AG08396 (cell line): ENCODE measurements at places on chromosomes 5 and 9.

DNA sequence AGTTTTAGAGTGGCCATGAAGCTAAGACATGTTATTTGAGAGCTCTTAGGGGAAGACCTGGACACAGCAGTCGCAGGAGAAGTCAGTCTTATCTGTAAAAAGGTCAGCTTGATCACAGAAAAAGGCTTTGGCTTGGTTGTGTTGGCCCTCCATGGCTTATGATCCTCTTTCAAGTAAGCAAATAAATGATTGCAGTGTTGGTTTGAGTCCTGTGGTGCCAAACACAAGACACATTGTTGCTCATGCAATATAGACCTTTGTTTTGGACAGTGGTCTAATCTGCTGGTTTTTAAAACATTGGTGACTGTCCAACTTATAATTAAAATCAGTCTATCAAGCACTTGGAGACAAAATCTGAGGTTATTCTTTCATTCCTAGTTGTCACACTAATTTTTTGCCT is 54.0 kb downstream of the DOCK8 start:
- DNase-seq: no peak

DNA sequence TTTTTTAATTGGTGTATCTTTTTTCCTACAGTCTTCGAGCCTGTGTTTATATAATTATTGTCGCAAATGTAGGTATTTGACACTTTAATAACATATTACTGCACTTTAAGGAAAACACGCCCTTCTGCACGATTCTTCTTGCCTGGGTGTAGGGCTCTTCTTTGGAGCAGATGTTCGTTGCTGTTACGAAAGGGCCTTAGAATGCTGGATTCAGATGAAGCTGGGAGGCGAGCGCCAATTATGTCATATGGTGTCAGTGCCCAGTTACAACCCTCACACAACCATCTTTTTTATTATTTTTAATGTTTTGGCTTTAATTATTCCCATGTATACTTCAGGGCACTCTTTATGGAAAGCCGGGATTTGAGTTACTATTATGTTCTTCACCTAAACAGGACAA is 553.0 kb downstream of the EBF1 start:
- no peak for DNase-seq

GRCh38 chr9:7996558-7996957 is 197.0 kb upstream of the DMAC1 start:
- DNase-seq: no peak

DNA sequence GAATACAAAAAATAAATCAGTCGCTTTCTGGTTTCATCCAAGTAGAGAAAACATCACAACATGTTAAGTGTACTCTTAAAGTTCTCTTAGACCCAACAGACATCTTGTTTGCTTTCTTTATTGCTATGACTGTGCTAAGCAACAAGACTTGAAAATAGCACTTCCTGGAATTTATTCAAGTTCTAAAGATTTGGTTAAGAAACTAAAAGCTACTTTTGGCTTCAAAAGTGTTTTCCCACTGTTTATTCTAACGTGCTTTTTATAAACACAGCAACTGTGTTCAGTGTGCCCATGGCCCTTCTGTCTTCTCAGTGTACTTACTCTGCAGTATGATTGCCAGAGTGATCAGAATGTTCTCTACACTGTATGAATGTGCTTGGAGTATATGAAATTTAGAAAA is 109.8 kb downstream of the GIN1 start:
- DNase-seq: no peak

DNA sequence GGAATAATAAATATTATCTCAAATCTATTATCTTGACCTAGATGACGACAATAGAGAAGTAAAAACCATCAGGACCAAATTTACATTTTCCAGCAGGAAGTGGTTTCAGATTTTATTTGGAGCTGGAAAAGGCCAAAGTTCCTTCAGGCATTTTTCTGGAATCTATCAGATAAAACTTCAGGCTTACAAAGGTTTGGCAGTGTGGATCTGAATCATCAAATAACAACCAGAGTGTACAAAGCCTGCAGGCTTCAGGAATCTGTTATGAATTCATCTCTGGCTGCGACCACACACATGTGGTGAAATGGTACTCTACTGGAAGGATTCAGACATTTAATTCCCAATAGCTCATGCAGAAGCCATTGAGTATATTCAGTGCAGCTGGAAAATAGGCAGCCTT is 726.4 kb upstream of the GRAMD2B start:
- peak; percentile 34 for DNase-seq

DNA sequence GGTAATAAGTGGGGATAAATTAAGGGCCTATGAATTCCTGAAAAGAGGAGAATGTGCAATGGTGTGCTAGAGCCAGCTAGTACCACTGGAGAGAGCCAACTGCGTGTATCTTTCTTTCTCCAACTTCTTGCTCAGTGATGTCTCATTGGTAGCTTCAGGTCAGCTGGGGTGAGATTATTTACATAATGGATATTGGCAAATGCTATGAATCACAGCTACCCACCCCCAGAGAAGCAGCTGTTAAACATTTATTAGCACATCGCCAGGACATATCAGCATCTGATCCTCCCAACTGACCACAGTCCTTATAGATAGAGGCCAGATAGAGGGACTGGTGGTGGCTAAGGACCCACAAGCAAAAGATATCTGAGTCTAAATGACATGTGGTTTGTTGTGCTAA is 421.3 kb downstream of the ACTL7B start:
- DNase-seq: peak; percentile 11

DNA sequence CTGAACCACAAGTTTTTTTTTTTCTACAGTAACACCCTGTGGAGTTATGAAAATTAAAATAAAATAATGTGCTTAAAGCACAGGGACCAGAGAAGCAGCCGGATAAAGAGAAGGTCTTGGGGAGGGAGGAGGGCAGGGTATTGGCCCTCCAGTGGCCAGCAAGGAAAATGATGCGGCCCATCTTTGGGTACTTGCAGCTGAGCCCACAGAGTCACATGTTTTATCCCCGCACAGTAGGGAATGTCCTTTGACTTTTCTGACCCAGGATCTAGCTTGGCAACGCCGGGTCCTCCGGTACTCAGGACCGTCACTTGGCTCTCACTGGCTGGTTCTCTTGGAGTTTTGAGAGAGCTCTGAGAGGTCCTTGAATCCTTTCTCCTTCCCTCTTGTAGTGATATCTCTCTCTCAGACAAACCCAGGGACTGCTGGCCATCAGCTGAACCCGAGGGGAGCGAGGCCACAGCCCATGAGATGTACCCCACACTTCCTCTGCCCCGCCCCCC is 35.3 kb upstream of the HSPA9 start:
- peak; percentile 27 for DNase-seq

GRCh38 chr5:54981928-54982327 is 3.5 kb downstream of the ESM1 start:
- no peak for DNase-seq

GRCh38 chr5:146564007-146564762 is 48.2 kb upstream of the GPR151 start:
- DNase-seq: no peak

DNA sequence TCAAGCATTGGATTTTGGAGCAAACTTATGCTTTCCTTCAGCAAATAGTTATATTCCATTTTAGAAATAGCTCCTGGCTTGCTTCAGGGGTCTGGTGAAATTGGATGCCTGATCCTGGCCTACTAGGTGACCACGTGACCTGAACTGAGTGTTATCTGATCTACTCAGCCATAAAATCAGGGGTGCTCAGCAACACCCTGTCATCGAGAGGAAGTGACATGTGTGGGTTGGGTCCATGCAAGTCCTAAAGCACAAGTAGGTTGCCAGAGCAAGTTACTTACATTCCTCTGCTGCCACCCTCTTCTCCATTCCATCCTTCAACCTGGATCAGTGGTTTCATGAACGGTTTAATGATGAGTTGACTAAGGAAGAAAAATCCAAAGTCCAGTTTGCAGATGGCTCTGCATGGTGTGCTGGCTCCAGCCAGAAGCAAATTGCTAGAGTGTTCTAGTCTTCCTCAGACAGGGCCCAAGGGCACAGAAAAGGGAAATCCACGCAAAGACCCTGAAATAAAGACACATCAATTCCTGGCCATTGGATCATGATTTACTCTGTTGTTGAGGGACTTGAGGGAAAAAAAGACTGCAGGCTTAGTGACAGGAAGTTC is 2.8 kb upstream of the FAM193B start:
- DNase-seq: no peak
